GM12864 (cell line): ENCODE measurements at places on chromosomes 7 and 10.

- no peak for DNase-seq
Measured at GRCh38 chr7:69276011-69276729, 322.1 kb upstream of the AUTS2 start.

DNA sequence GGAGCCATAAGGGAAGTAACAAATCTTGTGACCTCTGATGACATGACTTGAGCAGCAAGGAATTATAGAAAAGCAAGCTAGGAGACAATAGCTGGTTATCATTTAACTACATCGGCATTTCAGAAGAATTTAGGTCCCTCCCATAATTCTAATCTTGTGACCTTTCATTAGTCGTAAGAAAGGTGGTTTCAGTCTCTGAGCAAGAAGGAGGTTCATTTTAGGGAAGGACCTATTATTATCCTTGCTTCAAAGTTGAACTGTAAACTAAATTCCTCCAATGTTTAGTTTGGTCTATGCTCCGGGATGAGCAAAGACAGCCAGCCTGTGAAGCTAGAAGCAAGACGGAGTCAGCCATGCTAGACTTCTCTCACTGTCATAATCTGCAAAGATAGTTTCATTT lies 159.6 kb downstream of the SLC16A9 start:
- no peak for DNase-seq

DNA sequence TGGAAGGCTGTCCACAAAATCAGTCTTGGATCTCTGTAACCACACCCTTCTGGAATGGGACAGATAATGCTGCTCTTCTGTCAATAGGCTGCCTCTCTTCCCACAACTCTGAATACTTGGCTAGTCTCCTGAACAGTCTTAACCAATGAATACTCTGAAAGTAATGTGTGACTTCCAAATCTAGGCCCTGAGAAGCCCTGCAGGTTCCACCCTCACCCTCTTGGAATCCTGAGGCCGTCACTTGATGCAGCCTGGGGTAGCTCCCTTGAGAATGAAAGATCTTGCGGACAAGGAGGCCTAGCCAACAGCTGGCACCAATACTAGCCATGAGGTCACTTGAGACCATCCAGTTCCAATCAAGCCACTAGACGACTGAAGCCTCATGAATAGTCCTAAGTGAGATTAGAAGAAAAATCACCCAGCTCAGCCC lies 109.2 kb downstream of the ARHGAP12 start:
- DNase-seq: no peak

DNA sequence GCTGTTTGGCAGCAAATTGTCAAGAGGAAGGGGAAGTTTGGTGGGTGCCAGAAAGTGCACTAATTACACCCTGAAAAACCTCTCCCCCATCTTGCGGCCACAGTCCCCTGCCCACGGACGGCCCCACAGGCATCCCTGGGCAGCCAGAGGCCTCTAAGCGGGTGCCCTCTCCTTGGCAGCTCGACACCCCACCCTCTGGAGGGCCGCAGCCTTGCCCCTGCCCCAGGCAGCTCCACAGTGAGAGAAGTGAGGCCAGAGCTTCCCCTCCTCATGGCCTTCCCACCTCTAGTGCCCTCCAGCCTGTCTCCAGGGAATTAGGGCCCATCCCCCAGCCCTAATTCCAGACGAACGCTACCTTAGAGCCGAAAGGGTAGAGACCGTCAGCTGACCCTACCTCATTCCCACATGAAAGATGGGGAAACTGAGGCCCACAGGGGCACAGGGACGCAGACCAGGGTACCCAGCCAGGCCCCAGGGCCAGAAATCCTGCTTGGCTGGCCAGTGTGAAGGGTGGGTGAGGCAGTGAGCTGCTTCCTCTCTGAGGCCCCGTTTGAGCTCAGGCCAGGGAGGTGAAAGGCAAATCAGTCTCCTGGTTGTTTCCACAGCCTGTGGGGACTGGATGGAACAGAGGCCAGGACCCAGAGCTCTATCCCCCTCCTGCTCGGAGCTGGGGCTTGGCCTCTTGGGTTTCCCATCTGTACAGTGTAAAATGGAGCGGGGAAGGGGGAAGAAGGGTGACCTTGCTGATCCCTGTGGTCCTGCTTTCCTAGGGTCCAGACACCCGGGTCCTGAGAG lies 10.0 kb downstream of the ZCCHC24 start:
- no peak for DNase-seq

DNA sequence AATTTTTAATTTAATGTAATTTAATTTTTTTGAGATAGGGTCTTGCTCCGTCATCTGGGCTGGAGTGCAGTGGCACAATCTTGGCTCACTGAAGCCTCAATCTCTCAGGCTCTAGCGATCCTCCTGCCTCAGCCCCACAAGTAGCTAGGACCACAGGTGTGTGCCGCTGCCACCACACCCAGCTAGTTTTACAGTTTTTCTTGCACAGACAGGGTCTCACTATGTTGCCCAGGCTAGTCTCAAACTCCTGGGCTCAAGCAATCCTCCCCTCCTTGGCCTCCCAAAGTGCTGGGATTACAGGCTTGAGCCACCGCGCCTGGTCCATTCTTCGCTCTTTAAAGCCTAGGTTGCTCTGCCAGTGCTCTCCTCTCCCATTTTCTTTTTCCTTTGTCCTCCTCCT lies 12.9 kb downstream of the CALML3 start:
- no peak for DNase-seq

GRCh38 chr7:129859183-129859582 lies 93.6 kb downstream of the UBE2H start:
- DNase-seq: peak; percentile 27

DNA sequence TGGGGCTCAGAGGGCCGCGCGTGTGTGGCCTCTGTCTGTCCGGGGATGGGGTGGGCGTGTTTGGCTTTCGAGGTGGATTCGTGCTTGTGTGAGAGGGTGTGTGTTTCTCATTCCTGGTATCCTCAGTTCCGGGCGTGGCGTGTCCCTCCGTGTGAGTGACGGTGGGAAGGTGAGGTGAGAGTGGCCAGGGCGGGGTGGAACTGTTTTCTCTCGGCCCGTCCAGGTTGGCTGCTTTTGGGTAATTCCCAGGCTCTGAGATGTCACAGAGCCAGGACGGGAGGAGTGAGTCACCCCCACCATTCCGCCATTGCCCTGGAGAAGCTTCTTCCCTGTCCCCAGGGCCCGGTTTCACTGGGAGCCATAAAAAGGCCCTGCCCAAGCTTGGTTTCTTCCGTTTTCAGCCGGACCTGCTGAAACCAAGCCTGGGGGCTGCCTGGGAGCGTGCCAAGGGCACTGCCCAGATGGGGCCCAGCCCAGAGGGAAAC lies 21.3 kb upstream of the CLDN4 start:
- DNase-seq: no peak

- DNase-seq: no peak
Measured at GRCh38 chr10:1706711-1707110, 30.6 kb downstream of the ADARB2 start.

DNA sequence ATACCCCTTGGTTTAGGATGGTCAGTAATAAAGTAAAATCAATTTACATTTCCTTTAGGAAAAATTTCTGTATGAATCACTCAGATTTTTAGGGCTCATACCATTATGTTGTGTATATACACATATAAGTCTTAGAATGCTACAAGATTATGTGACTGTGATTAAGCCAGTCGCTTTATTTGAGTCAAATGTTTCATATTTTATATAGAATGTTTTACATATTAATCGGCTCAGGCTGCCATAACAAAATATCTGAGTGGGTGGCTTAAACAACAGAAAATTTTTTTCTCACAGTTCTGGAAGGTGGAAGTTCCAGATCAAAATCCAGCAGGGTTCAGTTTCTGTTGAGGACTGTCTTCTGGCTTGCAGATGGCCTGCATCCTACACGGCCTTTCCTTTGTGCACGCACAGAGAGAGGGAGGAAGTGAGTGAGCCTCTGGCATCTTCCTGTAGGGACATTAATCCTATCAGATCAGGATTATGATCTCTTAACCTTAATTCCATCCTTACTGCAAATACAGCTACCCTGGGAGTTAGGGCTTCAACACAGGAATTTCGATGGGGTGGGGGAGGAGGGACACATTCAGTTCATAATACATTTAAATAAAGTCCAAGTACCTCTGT lies 198.0 kb downstream of the PHF14 start:
- no peak for DNase-seq

DNA sequence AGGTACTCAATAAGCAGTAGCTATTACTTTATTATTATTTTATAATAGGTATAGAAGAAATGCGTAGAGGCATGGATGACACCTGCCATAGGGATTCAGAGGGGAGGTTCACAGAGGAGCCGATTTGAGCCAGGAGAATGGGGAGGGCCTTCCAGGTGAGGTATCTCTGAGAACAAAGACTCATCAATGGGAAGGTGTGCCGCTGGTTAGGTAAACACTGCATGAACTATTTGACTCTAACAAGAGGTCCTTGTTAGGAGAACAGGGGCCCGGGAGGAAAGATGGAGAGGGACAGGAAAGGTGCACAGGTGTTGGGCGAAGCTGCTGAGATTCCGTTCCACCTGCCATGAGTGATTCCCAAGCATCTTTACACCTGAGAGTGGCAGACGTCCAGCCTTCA lies 41.8 kb upstream of the TMEM273 start:
- DNase-seq: no peak

DNA sequence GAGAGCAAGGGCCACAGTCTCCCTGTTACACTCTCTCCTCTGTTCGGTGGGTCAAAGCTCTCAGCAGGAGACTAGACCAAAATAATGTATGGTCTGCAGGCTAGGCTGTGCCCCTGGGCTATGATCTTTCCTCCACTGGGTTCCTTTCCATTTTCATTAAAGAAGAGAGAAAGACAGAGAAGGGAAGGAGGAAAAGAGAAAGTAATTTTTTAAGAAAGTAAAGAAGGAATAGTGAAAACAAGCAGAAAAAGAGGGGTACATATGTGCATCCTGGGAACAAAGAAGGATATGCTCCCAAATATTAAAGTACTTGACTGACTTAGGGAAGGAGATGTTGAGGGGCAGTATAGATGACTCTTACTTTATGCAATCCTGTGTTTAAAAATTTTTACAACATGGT lies 33.6 kb upstream of the PIK3AP1 start:
- DNase-seq: no peak

GRCh38 chr7:107622429-107622828 lies 38.2 kb upstream of the SLC26A4 start:
- DNase-seq: no peak

- DNase-seq: no peak
Measured at GRCh38 chr7:100629117-100629716, 12.1 kb downstream of the TFR2 start.

- no peak for DNase-seq
Measured at GRCh38 chr7:24769014-24769830, 12.0 kb upstream of the GSDME start.

DNA sequence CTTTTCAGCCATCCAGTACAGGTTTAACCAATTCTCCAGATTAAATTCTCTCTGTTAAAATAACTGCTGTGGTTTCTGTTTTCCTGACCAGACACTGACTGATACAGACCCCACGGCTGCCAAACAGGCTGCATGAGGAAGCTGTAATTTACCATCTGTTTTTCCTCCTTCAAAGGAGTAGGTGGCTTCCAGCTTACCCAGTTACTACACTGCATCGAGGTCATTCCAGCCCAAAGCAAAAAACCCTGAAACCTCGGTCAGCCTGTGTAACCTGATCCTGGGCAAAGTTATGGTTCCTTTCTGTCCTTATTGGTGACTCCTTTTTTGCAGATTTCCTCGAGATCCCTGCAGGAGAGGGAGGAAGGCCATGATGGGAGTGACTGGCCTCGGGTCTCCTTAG lies 27.9 kb upstream of the LOXL4 start:
- no peak for DNase-seq

GRCh38 chr10:133405844-133406527 lies 12.0 kb downstream of the MTG1 start:
- DNase-seq: no peak

GRCh38 chr7:40640566-40640965 lies 505.8 kb downstream of the SUGCT start:
- DNase-seq: no peak

- DNase-seq: no peak
Measured at GRCh38 chr10:69466158-69466490, 14.9 kb downstream of the TSPAN15 start.
